ENCODE measurements at places on chromosomes 5 and 9.

DNA sequence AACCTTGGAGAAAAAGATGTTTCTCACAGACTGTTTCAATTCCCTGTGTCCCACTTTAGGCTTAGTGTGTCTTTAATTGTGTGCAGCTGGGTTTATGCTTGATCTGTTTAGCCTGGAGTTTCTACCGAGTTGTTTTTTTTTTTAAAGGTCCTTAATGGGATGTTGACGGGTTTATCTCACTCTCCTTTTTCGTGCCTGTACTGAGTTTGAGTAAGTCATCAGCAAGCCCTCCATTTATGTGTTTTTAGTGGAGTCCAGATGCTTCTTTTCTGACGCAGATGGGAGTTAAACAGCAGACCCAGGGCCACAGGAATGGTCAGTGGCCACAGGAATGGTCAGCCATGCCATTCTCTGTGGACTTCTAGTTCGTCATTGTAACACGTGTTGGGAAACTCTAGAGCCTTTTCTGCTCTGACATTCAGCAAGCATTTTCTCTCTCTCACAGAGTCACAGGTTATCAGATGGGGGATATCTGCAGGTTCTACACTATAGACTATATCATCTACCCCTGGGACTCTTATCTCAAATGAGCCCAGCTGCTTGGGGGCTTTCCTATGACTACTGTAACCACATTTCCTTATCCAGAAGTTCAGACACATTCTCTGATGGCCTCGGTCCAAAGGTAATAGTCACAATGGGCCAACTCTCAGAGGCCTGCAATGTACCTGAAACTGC, 190.5 kb downstream of the TTLL11 start:
- DNase-seq, result peak; percentile 80

DNA sequence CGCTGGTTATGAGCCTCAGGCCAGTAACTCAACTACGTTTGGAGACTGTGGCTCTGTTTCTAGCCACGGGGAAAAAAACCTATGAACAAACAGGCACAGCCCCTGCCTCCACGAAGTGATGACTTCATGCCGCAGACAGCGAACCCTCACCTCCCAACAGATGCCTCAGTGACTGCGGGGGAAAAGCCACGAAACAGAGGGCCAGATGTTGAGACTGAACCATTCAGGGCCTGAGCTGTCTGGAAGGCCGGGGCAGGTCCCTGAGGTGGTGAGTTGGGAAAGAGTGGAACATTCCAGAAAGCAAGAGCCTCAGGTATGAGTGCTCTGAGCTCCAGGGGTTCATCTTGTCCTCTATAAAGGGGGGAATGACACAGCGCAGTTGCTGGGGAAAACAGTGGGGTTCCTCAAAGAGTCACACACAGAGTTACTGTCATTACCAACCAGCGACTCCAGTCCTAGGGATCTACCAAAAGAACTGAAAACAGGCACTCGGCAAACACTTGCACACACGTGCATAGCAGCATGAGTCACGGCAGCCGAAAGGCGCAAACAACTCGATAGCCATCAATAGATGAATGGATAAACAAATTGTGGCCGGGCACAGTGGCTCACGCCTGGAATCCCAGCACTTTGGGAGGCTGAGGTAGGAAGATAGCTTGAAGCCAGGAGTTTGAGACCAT, 15.3 kb downstream of the PLPP7 start:
- no peak for DNase-seq

- no peak for DNase-seq
These were observed 21.7 kb downstream of the TRAF1 start for GRCh38 chr9:120904978-120905301.

- no peak for DNase-seq
These were observed 419.8 kb downstream of the PLK2 start for GRCh38 chr5:58040044-58040443.

GRCh38 chr5:26847041-26847736, 191.2 kb downstream of the CDH9 start:
- DNase-seq, result no peak

DNA sequence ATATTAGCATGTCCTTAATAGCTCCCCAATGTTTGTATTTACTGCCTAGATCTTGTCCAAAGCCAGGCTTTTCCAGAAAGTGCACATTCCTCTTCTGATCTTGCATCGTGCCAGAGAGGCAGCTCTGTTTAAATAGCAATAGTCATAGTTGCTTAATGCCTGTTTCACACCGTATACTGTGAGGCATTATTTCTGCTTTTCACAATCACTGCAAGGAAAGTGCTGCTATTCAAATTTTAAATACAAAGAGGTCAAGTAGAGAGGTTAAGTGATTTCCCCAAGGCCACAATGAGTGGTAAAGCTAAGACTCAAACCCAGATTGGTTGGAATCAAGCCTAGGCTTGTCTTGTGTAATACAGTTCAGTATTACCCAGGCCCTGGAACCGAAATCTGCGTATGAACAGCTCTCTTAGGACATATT, 153.6 kb downstream of the SNX18 start:
- no peak for DNase-seq

DNA sequence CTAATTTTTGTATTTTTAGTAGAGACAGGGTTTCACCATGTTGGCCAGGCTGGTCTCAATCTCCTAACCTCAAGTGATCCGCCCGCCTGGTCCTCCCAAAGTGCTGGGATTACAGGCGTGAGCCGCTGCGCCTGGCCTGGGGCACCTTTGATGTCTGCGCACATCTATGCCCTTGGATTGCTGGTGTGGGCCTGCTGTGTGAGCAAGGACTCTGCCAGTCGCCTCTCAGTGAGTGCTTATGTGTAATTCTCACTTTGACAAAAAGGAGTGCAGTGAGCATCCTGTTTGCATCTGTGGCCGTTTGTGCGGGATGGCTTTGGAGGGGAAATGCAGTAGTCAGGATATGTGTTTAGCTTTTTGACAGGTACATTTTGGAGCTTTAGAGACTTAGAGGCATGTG, 9.4 kb downstream of the WDR5 start:
- no peak for DNase-seq

DNA sequence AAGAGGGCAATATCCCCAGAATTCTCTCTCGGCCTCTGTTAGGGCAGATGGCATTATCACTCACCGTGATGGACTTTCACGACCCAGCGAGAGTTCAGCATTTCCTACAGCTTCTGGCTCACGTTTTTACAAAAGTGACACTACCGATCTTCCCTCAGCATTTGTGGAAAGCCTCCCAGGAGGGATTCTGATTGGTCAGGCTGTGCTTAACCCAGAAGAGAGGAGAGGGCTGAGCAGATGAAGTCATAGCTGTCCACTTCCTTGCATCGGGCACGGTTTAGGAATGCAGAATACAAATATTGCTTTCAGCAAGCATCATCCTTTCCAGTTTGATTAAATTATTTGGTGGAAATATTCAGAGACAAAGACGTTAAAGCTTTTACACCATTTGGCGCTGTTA, 277.4 kb upstream of the MSX2 start:
- no peak for DNase-seq

Measured in amniotic stem cell (primary cell).